ENCODE measurements at places on chromosomes 2 and 18. TPM values are rescaled to one million over a fixed set of nuclear protein-coding genes. Genes with fewer than 3 reads are reported as not detected.

Gene DRC1
- total RNA-seq: not detected

Gene PLCD4
- total RNA-seq: not detected

- DNase-seq: no peak
Observed at GRCh38 chr18:59988098-59988706, 88.4 kb downstream of the PMAIP1 start.

- DNase-seq: no peak
Observed at GRCh38 chr2:67135208-67135607, 261.9 kb upstream of the ETAA1 start.
